Peyer's patch (tissue), 4 donors: ENCODE measurements at places on chromosomes 4 and X. TPM values are rescaled to one million over a fixed set of nuclear protein-coding genes. Genes with fewer than 3 reads are reported as not detected.
A peak's percentile ranks its signal among the peaks of the same experiment; 100 is the strongest.

- H3K4me3 ChIP-seq, result no peak overlapping the region
- no peaks in the 10 kb centered on the region for H3K27me3 ChIP-seq
- H3K4me1 ChIP-seq, result no peaks in the 10 kb centered on the region
- H3K27ac ChIP-seq, result no peak overlapping the region
- DNase-seq, result no peak
These were observed 16.8 kb upstream of the THOC2 start for GRCh38 chrX:123749643-123750042.

- H3K4me1 ChIP-seq, result no peaks in the 10 kb centered on the region
- no peaks in the 10 kb centered on the region for H3K36me3 ChIP-seq
- no peak overlapping the region for H3K27ac ChIP-seq
- no peak overlapping the region for H3K4me3 ChIP-seq
- DNase-seq, result no peak
These were observed 59.3 kb downstream of the MSN start for GRCh38 chrX:65726715-65727114.

- no peaks in the 10 kb centered on the region for H3K36me3 ChIP-seq
- no peaks in the 10 kb centered on the region for H3K27me3 ChIP-seq
- no peak for DNase-seq
- H3K4me1 ChIP-seq, result no peaks in the 10 kb centered on the region
These were observed 39.8 kb upstream of the MID1 start for GRCh38 chrX:10660171-10660570.

DNA sequence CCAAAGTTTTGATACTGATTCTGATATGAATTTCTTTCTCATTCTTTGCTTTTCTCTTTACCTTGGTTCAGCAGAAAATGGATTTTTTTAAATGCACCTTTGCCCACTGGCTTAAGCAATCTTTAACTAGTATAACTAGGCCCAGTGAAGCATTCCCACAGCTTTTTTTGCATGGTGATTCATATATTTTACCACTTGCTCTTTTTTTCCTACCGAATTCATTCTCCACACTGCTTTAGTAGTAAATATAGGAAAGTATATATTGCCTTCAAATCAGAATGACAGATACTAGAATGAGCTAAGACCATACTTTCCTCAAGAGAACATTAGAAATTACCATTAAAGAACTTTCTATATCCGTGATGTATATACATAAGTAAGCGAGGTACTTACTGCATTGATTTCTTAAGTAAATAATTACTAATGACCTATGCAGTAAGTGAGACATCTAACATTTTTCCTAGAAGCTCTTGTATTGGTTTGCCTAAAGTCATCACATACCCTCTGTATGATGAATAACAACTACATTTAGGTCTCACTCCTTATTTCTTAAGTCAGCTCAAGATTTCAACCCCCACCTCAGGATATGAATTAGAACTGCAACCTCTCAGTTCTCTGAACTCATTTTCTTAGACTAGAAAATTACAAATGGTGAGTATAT lies 44.2 kb downstream of the SLC4A4 start:
- no peaks in the 10 kb centered on the region for H3K4me1 ChIP-seq
- no peaks in the 10 kb centered on the region for H3K27me3 ChIP-seq
- H3K4me3 ChIP-seq, result no peak overlapping the region
- DNase-seq, result no peak
- H3K27ac ChIP-seq, result no peak overlapping the region
- no peaks in the 10 kb centered on the region for H3K36me3 ChIP-seq

DNA sequence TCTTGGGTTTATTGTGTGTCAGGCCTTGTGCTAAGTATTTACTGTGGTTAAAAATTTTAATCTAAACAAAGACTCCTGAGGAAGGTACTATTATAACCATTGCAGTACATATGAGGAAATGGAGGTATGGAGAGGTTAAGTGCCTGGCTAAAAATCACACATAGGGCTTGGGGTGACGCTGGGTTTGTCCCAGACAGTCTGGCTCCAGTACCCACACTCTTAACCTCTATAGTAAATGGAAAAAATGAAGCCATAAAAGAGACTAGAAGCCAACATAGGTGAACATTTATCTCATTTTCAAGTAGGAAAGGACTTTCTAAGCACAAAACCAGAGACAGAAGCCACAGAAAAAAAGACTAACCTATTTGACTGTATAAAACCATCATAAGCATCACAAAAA lies 1.9 kb downstream of the FOXP3 start:
- no peaks in the 10 kb centered on the region for H3K36me3 ChIP-seq
- DNase-seq, result no peak
- no peak overlapping the region for H3K4me3 ChIP-seq
- H3K27ac ChIP-seq, result no peak overlapping the region
- no peaks in the 10 kb centered on the region for H3K4me1 ChIP-seq
- H3K27me3 ChIP-seq, result no peaks in the 10 kb centered on the region

Gene MAGEA2
- not detected for total RNA-seq

Gene PRR32
- not detected for total RNA-seq

- no peaks in the 10 kb centered on the region for H3K36me3 ChIP-seq
- peak overlapping the region; percentile 76 for H3K27ac ChIP-seq
- peak overlapping the region; percentile 70 for H3K4me3 ChIP-seq
- H3K4me1 ChIP-seq, result no peaks in the 10 kb centered on the region
These were observed 2.7 kb downstream of the FAT4 start for GRCh38 chr4:125317525-125317877.

Gene EPGN
- total RNA-seq, result not detected

Gene NWD2
- total RNA-seq, result not detected

Gene TRIML1
- not detected for total RNA-seq

Gene ADH6
- total RNA-seq, result 47.1 TPM

Gene STBD1
- 72.9 TPM for total RNA-seq
